Type B pancreatic cell (in vitro differentiated cells): ENCODE measurements at places on chromosomes 16 and 17.
A peak's percentile ranks its signal among the peaks of the same experiment; 100 is the strongest.

GRCh38 chr17:78859051-78859450 lies 18.4 kb upstream of the USP36 start:
- no peak for DNase-seq

GRCh38 chr17:6713130-6713917 lies at the start of gene SLC13A5:
TSS of gene SLC13A5 (minus strand) at chr17:6713369. CDS start at chr17:6713333, 36 bp downstream.
- no peak for DNase-seq

DNA sequence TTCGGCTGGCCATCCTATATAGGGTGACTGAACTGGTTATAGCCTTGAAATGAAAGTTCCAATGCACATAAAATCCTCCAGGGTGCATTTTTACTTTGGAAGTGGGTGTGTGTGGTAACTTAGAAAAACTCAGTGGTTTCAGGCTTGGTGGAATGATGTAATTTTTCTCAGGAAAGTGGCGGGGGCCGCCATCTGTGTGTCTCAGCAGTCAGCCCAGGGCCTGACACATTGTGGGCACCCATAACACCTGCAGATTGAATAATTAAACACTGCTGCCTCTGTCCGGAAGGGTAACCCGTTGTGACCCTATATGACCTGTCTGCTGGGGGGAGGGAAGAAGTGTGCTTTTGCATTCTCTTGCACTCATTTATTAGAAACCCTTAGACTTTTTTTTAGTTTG lies 2.2 kb upstream of the PDP2 start:
- no peak for DNase-seq

DNA sequence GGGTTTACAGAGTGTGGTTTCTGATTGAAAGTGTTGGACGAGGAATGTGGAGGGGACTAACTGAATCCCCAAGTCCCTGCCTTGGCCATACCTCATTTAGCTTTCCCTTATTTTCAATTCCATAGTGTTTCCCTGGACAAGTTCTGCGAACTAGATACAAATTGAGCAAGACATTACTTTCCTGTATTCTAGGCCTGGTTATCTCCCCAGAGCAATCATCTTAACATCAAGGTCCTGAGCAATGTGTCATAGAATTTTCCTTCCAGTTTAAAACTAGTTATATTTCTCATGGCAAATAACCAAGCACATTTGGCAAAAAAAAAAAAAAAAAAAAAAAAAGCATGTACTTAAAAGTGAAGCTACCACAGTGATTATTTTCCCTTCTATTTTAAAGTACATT lies 330.1 kb downstream of the CDH11 start:
- no peak for DNase-seq

DNA sequence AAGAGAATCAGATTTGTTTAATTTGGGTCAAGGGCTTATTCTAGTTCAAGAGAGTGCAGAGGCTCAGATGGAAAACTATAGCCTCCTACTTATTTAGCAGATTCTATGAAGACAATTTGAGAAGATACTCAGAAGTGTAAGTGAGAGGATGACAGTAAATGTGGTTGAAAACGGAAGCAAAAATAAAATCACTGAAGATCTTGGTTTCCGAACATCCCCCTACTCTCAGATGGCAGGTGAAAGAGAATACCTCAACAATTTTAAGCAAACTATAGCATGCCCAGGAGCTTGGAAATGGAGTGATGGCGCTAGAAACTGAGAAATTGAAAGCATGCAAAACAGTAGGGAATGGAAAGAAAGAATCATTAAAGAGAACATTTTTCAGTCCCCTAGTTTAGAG lies 705.5 kb upstream of the CDH8 start:
- no peak for DNase-seq

DNA sequence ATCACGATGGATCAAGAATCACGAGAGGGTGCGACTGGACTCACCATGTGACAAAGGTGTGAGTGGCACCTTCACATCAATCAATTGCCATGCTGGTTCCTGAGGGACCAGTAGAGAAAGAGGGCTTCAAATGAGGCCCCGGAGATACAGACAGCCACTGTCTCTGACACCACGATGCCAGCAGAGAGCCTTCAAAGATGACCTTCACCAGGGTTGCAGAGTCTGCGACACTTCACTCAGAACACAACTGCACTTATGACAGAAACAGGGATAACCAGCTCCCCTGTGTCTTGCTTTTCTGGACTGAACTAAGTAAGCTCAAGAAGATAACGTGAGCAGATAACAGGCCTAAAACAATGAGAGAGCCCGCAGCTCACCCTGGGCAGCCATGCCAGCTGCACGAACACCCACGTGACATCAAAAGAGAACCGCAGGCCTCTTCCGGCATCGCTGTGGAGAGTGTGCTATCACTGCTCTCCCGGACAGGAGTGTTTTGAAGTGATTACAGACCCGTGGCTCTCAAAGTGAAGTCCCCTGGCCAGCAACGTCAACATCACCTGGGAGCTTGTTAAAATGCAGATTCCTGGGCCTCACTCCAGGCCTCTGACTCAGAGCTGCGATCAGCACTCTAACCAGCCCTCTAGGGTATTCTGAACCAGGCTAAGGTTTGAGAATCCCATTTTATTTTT lies 36.4 kb downstream of the KLHDC4 start:
- no peak for DNase-seq

DNA sequence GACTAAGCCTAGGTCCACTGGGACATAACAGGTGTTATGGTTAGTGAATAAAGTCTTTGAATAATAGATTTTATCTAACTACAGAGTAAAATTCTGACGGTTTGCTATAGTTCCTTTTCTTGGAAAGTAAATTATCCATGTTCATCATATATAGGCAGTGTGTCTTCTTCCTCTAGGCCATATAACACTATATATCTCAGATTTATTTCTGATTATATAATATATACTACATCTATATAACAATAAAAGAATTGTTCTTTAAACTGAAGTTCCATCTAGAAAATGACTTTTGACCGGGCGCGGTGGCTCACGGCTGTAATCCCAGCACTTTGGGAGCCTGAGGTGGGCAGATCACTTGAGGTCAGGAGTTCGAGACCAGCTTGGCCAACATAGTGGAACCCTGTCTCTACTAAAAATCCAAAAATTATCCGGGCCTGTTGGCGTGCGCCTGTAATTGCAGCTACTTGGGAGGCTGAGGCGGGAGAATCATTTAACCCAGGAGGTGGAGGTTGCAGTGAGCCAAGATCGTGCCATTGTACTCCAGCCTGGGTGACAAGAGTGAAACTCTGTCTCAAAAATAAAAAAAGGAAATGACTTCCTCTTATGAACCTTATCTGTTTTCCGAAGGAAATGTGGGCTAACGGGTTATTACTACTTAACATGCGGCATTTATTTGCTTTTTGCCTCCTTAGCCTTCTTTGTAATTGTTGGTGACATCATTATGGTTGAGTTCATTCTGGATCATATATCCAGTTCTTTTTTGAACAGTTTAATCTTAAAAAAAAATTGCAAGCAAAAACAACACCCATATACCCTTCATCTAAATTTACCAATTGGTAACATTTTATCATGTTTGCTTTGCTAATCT lies 29.2 kb downstream of the NOL11 start:
- peak; percentile 29 for DNase-seq

DNA sequence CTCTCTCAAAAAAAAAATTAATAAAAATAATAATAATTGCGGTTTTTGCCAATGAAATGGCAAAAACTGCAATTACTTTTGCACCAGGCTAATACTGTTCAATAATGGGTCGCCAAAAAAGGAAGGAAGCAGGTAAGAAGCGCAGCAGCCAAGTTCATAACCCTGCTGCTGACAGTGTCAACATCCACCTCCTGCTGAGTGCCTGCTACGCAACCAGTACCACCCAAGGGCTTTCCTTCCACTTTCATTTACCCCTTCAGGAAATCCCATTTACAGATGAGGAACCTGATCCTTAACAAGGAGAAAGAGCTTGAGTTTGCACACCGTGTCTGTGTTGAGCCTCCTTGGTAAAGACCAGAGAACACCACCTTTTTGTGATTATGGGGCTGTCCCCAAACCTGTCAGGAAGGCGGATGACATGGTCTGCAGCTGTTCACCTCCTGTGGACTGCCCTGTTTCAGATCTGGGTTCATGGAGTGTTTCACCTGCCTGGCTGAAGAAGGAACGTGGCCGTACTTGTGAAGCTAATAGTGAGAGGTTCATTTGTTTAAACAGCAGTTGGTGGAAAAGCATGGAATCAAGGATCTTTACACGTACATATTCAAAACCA lies 378.0 kb downstream of the SLC39A11 start:
- no peak for DNase-seq
